ENCODE measurements at places on chromosomes 13 and 19. TPM values are rescaled to one million over a fixed set of nuclear protein-coding genes. Genes with fewer than 3 reads are reported as not detected.

FBXO46 gene
- total RNA-seq = 24.3 TPM

GRCh38 chr19:37251308-37252229, 33.6 kb downstream of the ZNF383 start:
- DNase-seq = peak; percentile 92

GRCh38 chr13:71786875-71787274, 80.1 kb downstream of the DACH1 start:
- DNase-seq = no peak

DNA sequence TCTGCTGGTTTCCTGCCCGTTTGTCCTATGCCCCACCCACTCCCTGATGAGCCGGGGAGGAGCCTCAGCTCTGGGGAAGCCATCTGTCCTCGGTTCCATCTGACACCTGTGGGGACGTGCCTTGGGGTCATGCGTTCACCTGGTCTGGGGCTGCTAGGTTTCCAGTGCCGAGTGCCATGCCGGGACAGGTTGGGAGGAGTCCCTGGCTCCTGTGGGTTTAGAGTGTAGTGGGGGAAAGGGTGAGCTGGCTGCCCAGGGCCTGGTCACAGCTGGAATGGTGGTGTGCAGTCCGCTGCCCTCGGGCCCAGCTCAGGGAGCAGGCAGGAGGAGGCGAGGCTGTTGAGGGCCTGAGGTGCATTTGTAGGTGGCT, 2.5 kb downstream of the KDM4B start:
- peak; percentile 40 for DNase-seq

DNA sequence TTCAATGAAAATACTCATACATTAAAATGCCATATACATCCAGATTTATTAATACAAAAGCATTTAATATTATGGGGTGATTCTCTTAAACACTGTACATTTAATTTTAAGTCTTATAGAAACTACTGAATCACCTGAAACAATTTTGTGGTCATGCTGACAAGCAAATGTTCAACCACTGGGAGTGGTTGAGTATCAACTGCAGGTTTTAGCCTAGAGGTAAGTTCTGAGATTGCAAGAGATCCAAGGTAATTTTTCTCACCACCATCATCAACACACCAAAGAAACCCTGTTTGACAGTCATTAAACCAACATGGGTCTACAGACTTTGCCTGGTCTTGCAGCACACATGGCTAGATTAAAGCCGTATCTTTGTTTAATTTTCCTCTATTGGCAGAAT, 196.3 kb downstream of the LHFPL6 start:
- DNase-seq = no peak

PDX1 gene
- not detected for total RNA-seq

TMC4 gene
- 0.96 TPM for total RNA-seq

VASP gene
- total RNA-seq = 102 TPM

LILRB1 gene
- total RNA-seq = not detected

DNA sequence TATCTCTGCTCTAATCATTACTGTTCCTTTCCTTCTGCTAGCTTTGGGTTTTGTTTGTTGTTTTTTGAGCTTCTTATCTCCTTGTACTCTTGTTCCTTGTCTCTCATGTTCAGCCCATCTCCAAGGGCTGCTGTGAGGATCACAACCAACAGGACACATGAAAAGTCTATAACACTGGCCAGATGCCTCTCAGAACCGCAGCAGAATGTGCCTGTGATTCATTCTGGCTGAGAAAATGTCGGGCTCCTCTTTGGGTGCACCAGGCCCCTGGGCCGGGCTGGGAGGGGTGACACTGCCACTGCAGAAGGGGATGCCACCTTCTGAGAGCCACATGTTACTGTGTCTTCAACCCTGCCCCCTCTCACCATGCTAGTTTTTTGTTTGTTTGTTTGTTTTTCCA, 48.0 kb downstream of the GGACT start:
- DNase-seq = no peak

DHX34 gene
- 29.6 TPM for total RNA-seq
